Endodermal cell (in vitro differentiated cells): ENCODE measurements at places on chromosomes 4 and X.

- DNase-seq: no peak
Measured at GRCh38 chr4:126489826-126490463, 1142.8 kb upstream of the INTU start.

GRCh38 chrX:49064303-49064702 is 5.5 kb downstream of the CCDC120 start:
- DNase-seq: no peak

GRCh38 chr4:8457646-8458252 is 17.2 kb downstream of the TRMT44 start:
- DNase-seq: no peak

DNA sequence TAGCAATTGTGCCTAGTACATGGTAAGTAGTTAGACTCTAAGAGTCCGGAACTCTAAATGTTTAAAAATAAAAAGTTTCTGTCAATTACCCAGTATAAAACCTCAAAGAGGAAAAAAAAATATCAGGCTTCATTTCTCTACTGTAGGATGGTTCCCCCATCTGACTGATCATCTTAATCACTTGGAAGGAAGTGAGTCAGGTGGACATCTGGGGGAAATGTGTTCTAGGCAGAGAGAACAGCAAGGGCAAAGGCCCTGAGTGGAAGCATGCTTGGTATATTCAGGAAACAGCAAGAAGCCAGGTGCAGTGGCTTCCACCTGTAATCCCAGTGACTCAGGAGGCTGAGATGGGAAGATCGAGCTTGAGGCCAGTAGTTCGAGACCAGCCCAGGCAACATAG is 2.9 kb upstream of the EIF1AX start:
- no peak for DNase-seq

GRCh38 chr4:105129286-105130040 is 17.2 kb upstream of the TET2 start:
- DNase-seq: no peak

GRCh38 chrX:97330151-97330550 is 446.4 kb downstream of the RPA4 start:
- DNase-seq: no peak
